ENCODE measurements at places on chromosomes 11 and 22. TPM values are rescaled to one million over a fixed set of nuclear protein-coding genes. Genes with fewer than 3 reads are reported as not detected.

- H3K4me1 ChIP-seq: peaks cover 23% of the 10 kb centered on the region
- DNase-seq: no peak
- H3K4me3 ChIP-seq: peak overlapping the region; percentile 96
Measured at GRCh38 chr11:57566005-57566904, 1.2 kb downstream of the UBE2L6 start.

GRCh38 chr11:127098684-127099083 is 98.1 kb upstream of the KIRREL3 start:
- no peak overlapping the region for H3K4me3 ChIP-seq
- no peaks in the 10 kb centered on the region for H3K4me1 ChIP-seq
- no peaks in the 10 kb centered on the region for H3K27me3 ChIP-seq
- DNase-seq: peak; percentile 59
- H3K27ac ChIP-seq: no peak overlapping the region

- H3K4me1 ChIP-seq: no peaks in the 10 kb centered on the region
- H3K4me3 ChIP-seq: no peak overlapping the region
- H3K27me3 ChIP-seq: no peaks in the 10 kb centered on the region
- H3K27ac ChIP-seq: no peak overlapping the region
Measured at GRCh38 chr11:67776852-67777520, 102.6 kb upstream of the ALDH3B2 start.

- peak; percentile 88 for DNase-seq
- peaks cover 12% of the 10 kb centered on the region for H3K4me1 ChIP-seq
- no peaks in the 10 kb centered on the region for H3K36me3 ChIP-seq
- peak overlapping the region; percentile 84 for H3K27ac ChIP-seq
Measured at GRCh38 chr11:3841426-3842350, 929 bp upstream of the RHOG start.

- no peak overlapping the region for H3K27ac ChIP-seq
- peaks cover 72% of the 10 kb centered on the region for H3K27me3 ChIP-seq
- DNase-seq: no peak
- H3K36me3 ChIP-seq: no peaks in the 10 kb centered on the region
- H3K4me1 ChIP-seq: 0 out of 2 replicates have a peak, but pooled peaks cover 4% of the 10 kb centered on the region
Measured at GRCh38 chr22:22955276-22955798, 67.7 kb downstream of the IGLL5 start.

DNA sequence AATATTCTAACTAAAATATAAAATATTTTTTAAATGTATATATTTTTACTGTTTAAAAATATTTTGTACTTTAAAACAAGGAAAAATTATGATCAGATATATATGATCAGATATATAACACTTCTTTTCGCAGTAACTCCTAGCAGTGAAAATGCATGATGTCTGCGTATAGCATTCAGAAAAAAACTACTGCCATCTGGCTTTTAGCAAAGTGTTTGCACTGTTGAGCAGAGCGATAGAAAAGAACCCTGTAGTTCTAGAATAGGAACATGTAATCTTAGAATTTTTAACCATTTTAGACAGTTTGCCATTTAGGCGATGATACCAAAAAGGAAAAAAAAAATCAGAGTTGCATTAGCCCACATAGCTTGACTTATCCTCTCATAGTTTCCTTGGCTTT is 370.4 kb upstream of the ANO3 start:
- H3K36me3 ChIP-seq: no peaks in the 10 kb centered on the region
- no peak overlapping the region for H3K4me3 ChIP-seq
- no peak for DNase-seq
- no peaks in the 10 kb centered on the region for H3K4me1 ChIP-seq

DNA sequence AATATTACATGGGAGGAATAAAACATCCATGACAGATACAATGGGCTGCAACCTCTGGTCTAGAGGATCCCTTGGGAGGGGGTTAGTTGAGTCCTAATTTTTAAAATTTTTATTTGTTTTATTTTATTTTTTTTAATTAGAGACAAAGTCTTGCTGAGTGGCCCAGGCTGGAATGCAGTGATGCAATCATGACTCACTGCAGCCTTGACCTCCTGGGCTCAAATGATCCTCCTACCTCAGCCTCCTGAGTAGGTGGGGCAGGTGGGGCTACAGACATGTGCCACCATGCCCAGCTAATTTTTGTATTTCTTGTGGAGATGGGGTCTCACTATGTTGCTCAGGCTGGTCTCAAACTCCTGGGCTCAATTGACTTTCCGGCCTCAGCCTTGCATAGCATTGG is 43.1 kb downstream of the FDX1 start:
- H3K4me3 ChIP-seq: no peak overlapping the region
- no peaks in the 10 kb centered on the region for H3K27me3 ChIP-seq
- DNase-seq: no peak
- H3K27ac ChIP-seq: no peak overlapping the region
- H3K4me1 ChIP-seq: peaks cover 11% of the 10 kb centered on the region
- no peaks in the 10 kb centered on the region for H3K36me3 ChIP-seq

DNA sequence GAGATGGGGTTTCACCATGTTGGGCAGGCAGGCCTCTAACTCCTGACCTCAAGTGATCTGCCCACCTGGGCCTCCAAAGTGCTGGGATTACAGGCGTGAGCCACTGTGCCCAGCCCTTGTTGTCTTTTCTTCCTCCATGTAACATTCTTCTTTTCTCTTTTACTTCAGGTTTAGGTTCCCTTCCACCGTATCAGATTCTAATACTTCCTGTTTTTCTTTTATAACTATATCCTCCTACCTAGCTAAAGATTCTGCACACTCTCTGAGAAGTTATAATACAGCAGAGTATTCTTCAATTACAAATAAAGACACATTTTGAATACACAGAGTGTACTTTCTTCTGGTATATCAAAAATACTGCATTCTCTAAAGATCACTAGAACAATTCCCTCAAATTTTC is 33.2 kb upstream of the GAB2 start:
- H3K4me1 ChIP-seq: no peaks in the 10 kb centered on the region
- H3K36me3 ChIP-seq: no peaks in the 10 kb centered on the region
- H3K4me3 ChIP-seq: no peak overlapping the region
- no peak overlapping the region for H3K27ac ChIP-seq
- H3K27me3 ChIP-seq: no peaks in the 10 kb centered on the region

DNA sequence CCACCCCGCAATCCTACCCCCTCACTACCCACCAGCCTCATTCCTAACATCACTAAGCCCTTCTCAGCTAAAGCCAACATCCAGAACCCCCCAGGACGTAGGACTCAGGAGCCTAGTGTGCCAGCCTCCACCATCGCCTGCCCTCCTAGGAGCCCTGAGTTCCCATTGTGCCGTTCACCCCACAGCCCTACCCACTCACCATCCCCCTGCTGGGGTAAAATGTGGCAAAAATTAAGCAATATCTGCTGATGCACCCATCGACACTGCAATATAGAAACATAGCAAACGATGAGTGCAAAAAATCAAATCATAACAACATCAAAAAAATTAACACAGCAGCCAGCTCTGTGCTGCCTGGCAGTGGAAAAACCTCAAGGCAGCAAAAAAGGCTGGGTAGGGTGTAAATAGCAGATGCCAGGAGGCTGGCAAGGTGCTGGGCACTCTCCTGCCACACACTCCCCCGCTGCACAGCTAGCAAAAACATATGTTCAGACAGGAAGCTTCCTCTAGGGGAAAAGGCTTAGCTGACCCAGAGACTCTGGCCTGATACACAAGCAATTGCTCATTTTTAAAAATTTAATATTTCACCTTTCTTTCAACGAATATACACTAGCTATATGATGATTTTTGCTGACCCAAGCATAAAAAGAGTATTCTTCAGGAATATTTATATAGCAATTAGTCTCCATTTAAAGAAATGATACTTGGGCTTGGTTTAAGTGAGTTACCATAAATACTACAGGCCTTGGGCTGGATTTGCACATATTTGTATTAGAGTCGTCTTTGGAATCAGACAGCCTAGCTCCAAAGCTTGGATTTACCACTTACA is 33.8 kb downstream of the PRDM10 start:
- no peaks in the 10 kb centered on the region for H3K27me3 ChIP-seq
- no peaks in the 10 kb centered on the region for H3K36me3 ChIP-seq
- no peak for DNase-seq
- H3K27ac ChIP-seq: no peak overlapping the region

GRCh38 chr11:95443386-95443785 is 212.4 kb upstream of the SESN3 start:
- DNase-seq: no peak
- peaks cover 14% of the 10 kb centered on the region for H3K4me1 ChIP-seq
- no peaks in the 10 kb centered on the region for H3K36me3 ChIP-seq
- no peak overlapping the region for H3K27ac ChIP-seq

- H3K27me3 ChIP-seq: no peaks in the 10 kb centered on the region
- H3K4me3 ChIP-seq: no peak overlapping the region
- H3K4me1 ChIP-seq: no peaks in the 10 kb centered on the region
- no peak for DNase-seq
- H3K36me3 ChIP-seq: no peaks in the 10 kb centered on the region
Measured at GRCh38 chr11:11565636-11566035, 56.2 kb downstream of the GALNT18 start.

DNA sequence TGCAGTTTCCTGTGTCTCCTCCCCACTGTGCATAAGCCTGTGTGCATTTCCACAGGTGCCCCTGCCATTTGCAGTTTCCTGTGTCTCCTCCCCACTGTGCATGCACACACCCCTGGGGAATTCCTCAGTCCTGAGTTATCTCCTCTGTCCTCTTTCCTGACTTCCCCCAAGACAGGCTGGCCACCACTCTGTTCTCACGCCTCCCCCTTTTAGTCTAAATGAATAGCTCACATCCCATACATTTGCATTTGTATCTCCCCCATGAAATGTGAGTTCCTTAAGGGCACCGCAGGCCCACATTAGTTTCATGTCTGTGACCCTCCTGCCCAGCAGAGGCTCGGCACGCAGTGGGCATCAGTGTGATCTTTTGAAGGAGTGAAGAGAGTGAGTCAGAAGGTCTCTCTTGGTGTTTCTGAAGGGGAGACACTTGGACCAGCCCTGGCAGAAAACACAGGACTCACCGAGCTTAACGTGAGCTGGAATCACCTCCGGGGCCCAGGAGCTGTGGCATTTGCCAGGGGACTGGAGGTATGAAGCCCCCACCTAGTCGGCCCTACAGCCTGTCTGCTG is 6.2 kb downstream of the LRRC74B start:
- no peak overlapping the region for H3K4me3 ChIP-seq
- H3K4me1 ChIP-seq: peaks cover 19% of the 10 kb centered on the region
- H3K27ac ChIP-seq: 0 out of 2 replicates have a peak overlapping the region, but pooled peaks have one; percentile 52
- no peaks in the 10 kb centered on the region for H3K36me3 ChIP-seq
- DNase-seq: peak; percentile 47

GRCh38 chr22:43188829-43189545 is 2.1 kb upstream of the TTLL12 start:
- H3K4me3 ChIP-seq: no peak overlapping the region
- H3K36me3 ChIP-seq: no peaks in the 10 kb centered on the region
- H3K27me3 ChIP-seq: no peaks in the 10 kb centered on the region
- DNase-seq: no peak
- no peak overlapping the region for H3K27ac ChIP-seq

DNA sequence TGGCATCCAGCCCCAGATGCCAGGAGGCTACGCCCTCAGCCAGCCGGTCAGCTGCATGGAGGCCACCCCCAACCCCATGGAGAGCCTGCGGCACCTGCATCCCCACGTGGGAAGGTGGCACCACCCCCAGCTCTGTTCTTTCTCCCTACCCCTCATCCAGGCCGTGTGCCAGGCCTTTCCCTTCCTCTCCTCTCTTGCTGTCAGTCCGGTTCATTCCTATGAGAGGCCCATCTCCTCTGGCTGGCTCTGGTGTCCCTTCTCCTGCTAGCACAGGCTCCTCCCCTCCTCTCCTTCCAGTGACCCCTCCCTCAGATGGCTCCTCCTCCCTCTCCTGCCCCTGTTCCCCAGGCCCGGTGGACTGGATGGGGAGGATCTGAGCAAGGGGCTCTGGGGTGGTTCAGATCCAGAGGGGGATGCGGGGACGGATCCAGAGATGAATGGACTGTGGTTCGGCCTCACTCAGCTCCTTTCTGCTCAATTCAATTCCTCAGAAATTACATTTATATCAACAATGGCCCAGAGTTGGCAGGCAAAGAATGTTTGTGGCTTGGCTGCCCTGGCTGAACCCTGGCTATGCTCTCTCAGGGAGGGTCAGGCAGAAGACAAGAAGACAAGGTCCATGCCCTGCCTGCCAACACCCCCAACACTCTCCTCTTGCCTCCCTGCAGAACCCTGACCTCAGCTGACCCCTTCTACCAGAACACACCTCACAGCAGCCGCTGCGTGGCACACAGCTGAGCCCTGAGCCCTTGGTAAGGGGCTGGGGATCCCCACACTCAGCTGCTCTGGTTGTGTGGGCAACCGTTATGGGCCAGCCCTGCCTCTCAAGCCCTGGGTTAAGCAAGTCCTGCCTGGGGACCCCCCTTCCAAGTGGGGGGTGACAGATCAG is 18.5 kb upstream of the LRRC10B start:
- no peaks in the 10 kb centered on the region for H3K36me3 ChIP-seq
- peak; percentile 66 for DNase-seq
- H3K4me1 ChIP-seq: peaks cover 20% of the 10 kb centered on the region
- H3K27me3 ChIP-seq: no peaks in the 10 kb centered on the region
- H3K4me3 ChIP-seq: no peak overlapping the region
- no peak overlapping the region for H3K27ac ChIP-seq

DNA sequence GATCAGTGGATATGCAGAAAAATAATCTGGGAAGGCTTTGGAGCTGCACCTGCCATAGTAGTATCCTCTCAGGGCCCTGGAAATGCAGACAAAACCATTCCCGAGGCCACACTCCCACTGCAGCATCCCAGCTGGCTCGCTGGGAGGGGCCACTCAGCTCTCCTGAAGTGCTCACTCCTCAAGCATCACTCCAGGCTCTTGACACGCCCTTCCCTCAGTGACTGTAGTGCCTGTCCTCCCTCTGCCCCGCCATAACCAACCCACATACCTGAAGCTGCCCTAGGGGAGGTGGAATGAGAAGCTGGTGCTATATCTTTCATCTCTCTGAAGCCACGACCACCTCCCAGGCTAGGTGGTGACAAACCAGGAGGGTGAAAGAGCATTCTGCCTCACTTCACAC is 4.8 kb downstream of the DSCAML1 start:
- H3K4me3 ChIP-seq: no peak overlapping the region

DNA sequence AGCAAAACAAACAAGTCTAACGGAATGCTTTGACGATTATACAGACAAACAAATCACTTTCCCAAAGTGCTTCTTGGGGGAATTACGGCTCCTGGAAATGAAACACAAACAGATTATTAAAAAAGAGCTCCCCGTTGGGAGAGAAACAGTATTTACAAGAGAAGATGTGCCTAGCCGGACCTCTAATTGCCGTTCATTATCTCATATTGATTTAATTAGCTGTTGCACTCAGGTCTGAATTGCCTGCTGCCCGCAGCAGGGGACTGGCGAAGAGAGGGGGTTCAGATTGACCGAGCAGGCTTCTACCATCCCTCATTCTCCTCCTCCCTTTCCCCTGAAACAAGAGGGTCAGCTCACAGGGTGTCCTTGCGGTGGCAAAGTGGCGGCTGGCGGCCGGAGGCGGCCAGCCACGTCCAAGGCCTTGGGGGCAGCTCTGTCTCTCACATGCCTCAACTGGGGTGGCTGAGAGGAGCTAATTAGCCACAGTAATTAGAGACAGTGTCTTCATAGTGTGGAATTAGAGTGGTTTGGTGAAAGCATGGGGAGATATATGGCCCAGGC is 295.1 kb downstream of the MIAT start:
- peak; percentile 29 for DNase-seq
- peak overlapping the region; percentile 50 for H3K4me3 ChIP-seq
- peaks cover 60% of the 10 kb centered on the region for H3K4me1 ChIP-seq
- H3K27me3 ChIP-seq: peaks cover 20% of the 10 kb centered on the region
- H3K36me3 ChIP-seq: no peaks in the 10 kb centered on the region
- H3K27ac ChIP-seq: 0 out of 2 replicates have a peak overlapping the region, but pooled peaks have one; percentile 5

- no peak overlapping the region for H3K27ac ChIP-seq
- no peak for DNase-seq
- H3K4me3 ChIP-seq: no peak overlapping the region
Measured at GRCh38 chr11:82907371-82907770, 5.8 kb downstream of the DDIAS start.

The SCO2 gene
- total RNA-seq: 4.9 TPM

The GDPD4 gene
- not detected for total RNA-seq

The PTGDR2 gene
- 0.24 TPM for total RNA-seq
